ENCODE measurements at places on chromosomes 4 and X.

- no peak for DNase-seq
These were observed 41.2 kb downstream of the DCLK2 start for GRCh38 chr4:150119492-150119891.

DNA sequence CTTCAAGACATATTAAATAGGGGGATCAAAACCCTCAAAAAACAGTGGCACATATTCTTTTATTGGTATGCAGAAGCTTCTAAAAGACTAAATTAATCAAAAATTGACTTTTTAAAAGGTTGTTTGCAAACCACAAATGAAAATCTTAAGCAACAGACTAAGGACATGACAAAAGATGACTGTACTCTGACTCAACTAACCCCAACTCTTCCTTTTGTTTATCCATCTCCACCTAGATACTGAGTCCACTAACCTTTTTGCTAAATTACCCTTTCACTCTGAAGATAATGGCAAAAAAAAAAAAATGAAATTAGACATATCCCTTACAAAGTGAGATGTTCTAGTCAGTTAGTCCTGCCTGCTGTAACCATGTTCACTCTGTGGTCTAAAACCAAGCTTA is 91.6 kb upstream of the NLRP2B start:
- DNase-seq, result no peak

GRCh38 chrX:151773434-151773833 is 38.9 kb downstream of the CNGA2 start:
- DNase-seq, result no peak

DNA sequence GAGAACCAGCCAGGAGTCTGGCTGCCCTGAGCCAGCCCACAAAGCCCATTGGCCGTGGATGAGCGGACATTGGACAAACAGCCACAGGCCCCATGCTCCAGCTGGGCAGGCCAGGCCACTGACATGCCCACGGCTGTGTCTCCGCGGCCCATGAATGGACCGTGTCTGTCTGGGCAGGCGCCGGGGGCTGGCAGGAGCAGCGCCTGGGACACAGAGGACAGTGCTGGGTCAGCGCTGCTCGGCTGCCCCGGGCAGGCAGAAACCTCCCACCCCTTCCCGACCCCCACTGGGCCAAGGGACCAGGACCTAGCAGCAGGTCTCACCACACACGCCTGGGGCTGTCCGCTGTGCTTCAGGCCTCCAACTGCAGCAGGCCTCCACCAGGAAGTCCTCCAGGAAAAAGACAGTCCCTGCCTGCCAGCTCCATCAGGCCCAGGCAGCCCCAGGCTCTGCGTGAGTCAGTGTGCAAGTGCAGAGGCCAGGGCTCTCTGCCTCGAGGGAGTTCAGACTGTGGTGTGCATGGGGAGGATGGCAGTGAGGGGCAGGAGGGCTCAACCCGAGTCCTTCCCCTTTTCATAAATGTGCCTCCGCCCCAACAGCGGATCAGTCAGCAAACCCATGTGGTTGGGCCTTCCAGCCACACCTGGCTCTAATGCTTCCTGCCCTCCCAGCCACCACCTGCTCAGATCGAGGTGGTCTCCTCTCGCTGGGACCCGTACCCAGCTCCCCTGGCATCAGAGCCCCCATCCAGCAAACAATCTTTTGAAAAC is 17.2 kb upstream of the FGFR3 start:
- no peak for DNase-seq

DNA sequence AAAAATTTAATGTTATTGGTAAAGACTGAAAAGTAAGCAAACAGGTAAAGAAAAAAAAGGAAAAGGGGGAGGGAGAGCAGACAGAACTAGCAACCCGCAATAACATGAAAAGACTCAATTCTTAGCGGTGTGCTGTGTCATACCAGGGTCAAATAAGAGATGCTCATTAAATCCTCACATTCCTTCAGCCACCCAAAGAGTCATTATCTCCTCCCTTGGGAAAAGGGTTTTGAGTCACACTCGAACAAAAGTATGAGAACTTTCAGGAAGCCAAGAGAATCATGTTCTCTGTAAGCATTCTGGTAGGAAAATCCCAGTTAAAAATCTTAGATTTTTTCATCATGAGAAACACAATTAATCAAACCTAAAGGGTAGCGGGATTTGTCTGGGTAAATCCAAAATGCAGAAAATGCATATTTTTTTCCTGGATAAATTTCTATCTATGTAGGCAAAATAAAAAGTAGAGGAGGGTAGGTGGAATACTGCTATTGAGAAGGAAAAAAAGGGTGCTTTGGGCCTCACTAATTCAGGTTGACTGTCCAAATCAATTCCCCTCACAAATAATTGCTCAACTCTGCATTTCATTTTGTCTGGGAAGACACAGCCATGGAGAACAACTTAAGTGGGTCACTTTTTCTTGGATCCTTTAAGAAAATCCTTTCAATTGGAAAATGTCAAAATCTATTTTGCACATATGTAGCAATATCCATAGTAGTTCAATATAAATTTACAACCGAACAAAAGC is 23.2 kb downstream of the TNIP3 start:
- no peak for DNase-seq

DNA sequence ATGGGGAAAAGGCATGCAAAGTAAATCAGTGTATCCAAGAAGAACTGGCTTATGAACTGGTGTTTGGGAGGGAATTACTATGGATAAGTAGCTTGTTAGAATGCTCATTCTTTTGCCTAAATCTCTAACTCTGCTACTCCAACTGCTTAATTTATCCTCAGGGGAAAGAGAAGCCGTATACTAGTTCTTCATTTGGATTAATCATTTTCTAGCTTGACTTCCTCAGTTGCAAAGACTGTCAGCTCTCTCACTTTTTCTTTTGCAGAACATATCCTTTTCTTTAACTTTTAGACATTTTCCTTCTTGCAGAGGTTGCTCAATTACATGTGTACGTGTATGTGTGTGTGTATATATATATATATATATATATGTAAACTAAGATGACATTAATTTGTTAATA is 21.9 kb downstream of the GPRIN3 start:
- no peak for DNase-seq

GRCh38 chrX:64792598-64793337 is 183.5 kb downstream of the ZC4H2 start:
- DNase-seq, result no peak

DNA sequence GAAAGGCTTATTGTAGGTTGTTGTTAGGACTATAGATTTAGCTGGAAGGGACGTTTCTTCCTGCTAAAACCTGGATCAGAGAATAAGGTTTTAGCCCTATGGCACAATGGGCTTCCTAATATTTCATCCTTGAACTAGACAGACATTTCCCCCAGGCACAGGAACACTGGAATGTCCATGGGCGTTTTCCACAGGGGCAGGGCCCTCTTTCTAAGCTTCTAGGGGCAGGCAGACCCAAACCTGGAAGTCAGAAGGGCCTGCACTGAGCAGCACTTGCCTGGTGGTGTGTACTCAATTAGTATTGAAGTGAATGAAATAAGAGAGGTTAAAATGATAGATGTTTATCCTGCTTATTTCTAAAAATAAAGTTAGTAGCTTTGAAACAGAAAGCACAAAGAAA is 41.1 kb downstream of the CASP6 start:
- DNase-seq, result no peak

GRCh38 chrX:136059350-136059749 is 74.1 kb downstream of the SLC9A6 start:
- no peak for DNase-seq

DNA sequence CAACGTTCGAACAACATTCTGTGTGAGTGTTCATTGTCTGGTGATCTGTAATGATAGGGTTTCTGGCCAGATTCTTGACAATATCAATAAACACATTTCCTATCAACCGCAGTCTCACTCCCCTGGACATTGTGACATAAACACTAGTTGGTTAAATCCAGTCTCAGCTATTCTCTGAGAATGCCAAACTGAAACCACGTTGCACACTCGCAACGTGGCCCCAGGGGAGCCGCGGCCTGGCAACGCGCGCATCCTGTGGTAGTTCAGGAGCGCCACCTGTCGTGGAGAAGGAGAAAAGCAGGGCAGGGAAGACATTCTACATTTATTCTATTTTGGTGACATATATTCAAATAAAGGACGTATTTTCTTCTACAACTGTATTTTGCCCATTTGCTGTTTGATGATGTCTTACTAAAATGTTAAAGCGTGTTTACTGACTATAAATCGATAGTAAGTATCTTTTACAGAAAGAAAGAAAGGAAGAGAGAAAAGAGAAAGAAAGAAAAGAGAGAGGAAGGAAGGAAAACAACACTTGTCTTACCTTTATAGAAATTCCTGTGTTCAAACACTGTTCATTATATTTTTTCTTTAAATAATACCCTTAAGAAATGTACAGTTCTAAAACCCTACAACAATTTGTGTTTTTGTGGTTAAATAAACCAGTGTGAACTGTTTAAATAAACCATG is 738.3 kb upstream of the FRG1 start:
- no peak for DNase-seq

DNA sequence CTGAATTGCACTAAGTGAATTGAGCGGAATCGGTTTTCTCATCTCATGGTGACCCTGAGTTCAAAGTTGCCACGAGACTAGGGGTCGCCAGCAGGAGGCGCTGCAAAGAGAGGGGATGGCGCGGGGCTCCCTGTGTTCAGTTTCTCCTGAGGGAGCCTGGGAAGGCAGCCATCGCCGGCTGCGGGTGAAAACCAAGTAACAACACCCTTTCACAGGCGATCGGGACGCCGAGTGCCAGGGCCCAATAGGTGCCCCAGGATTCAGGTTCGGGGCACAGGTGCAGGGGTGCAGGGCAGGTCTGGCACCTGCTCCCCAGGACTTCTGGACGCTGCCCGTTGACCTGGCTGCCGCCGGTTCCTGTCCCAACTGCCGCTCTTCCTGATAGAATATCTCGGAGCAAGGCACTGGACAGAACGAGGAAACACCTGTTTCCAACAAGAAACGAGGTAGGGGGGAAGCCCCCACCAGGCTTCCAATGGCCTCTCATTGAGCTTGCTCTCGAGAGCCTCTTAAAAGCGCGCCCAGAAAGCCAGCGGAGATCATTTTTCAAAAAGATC is 1.1 kb upstream of the FGF16 start:
- no peak for DNase-seq

GRCh38 chr4:156553659-156554058 is 417.9 kb downstream of the PDGFC start:
- no peak for DNase-seq

DNA sequence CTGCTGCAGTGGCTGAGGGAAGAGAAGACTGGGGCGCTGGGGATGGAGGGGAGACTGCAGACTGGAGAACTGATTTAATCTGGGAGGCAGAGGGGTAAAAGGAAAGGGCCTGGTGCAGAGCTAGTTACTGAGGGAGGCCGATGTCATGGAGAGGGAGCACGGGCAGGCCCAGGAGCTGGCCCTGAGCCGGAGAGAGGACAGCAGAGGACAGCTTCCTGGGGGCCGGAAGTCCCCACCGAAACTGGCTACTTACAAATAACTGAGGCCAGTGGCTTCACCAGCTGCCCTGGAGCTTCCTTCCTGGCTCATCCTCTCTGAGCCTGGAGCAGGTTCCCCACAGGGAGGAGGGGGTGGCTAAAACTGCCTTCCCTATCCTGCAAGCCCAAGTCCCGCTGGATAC is 26.9 kb downstream of the NSG1 start:
- DNase-seq, result no peak

GRCh38 chr4:8766610-8767009 is 105.0 kb downstream of the HMX1 start:
- DNase-seq, result no peak
